ENCODE measurements at places on chromosomes 11 and 22. TPM values are rescaled to one million over a fixed set of nuclear protein-coding genes. Genes with fewer than 3 reads are reported as not detected.

Gene P2RY2
- not detected for total RNA-seq

Gene PLA2G3
- not detected for total RNA-seq

Gene HSD17B12
- total RNA-seq, result 109 TPM

Gene JHY
- total RNA-seq, result 4.5 TPM

Gene KCNJ1
- total RNA-seq, result not detected

Gene TNNT3
- not detected for total RNA-seq

Gene AHNAK
- 261 TPM for total RNA-seq

Gene TRIM29
- total RNA-seq, result not detected

Gene CCDC188
- total RNA-seq, result 0.33 TPM

Gene PATE3
- not detected for total RNA-seq

Gene RANGAP1
- total RNA-seq, result 95.2 TPM

Gene OR2AT4
- under 0.01 TPM for total RNA-seq

Gene SCUBE2
- total RNA-seq, result 5.1 TPM

Gene C11orf42
- total RNA-seq, result not detected

Gene B3GAT3
- 52.9 TPM for total RNA-seq

Gene RAG1
- 2.4 TPM for total RNA-seq

Gene CASP12
- total RNA-seq, result 0.33 TPM

Gene DKK3
- 3.1 TPM for total RNA-seq

Gene TTC12
- 7.6 TPM for total RNA-seq

Gene MGAT3
- total RNA-seq, result not detected

Gene TRIM3
- total RNA-seq, result 29.3 TPM

Gene SPTBN2
- total RNA-seq, result 27.3 TPM

Gene MIAT
- 0.46 TPM for total RNA-seq

Gene SLC22A9
- not detected for total RNA-seq

Gene ART5
- not detected for total RNA-seq

Gene CYB5R2
- total RNA-seq, result 33.4 TPM

Gene PARVA
- total RNA-seq, result 47.2 TPM

Gene RPS13
- 754 TPM for total RNA-seq

Gene OR8B4
- not detected for total RNA-seq

Gene C11orf16
- total RNA-seq, result not detected

Gene BDNF
- total RNA-seq, result 2.1 TPM

Gene SYCE3
- total RNA-seq, result not detected

Gene BRSK2
- total RNA-seq, result 0.69 TPM

Gene HTR3A
- total RNA-seq, result not detected

Gene CCDC116
- not detected for total RNA-seq

Gene CD3D
- total RNA-seq, result not detected

Gene NDUFV1
- 221 TPM for total RNA-seq

Gene LRP5
- total RNA-seq, result 23.0 TPM

Gene RBMXL2
- not detected for total RNA-seq

Gene ROBO4
- not detected for total RNA-seq

Gene PGM2L1
- total RNA-seq, result 4.1 TPM

Gene MIOX
- total RNA-seq, result not detected

Gene FOLR3
- not detected for total RNA-seq

Gene PRR5L
- 3.9 TPM for total RNA-seq

Gene CARD16
- total RNA-seq, result 8.6 TPM

Gene CASP4
- 145 TPM for total RNA-seq

Gene ALKBH3
- total RNA-seq, result 52.0 TPM

Gene FBLN1
- 2.8 TPM for total RNA-seq

All from melanocyte of skin (primary cell).